Small intestine (tissue), 16 donors: ENCODE measurements at places on chromosomes 1 and 21. TPM values are rescaled to one million over a fixed set of nuclear protein-coding genes. Genes with fewer than 3 reads are reported as not detected.

DNA sequence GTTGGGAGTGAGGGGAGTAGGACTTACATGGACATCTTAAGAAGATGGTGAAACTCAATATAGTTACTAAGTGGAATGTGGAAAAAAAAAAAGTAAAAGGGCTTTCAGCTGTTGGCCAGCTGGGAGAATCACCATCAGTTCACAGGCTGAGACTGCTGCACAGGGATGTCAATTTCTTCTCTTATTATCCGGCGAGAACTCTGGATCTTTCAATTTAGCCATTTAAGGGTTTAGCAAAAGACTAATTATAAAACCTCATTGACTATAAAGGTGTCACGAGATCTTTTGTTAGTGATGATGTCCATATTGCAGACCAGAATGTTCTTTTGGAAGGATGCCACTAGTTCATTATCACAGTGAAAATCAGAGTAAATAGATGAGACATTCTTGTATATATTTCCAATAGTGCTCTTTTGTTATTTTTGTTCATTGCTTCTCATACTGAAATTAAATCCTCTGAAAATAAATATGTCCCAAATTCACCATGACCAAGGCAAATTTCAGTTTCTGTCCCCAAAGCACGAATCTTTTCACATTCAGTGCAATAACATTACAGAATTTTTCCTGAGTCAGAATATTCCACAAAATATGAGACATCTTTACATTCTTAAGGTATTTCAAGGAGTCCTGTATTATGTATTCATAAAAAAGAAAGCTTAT, 266.1 kb downstream of the DNM3 start:
- DNase-seq = no peak

DNA sequence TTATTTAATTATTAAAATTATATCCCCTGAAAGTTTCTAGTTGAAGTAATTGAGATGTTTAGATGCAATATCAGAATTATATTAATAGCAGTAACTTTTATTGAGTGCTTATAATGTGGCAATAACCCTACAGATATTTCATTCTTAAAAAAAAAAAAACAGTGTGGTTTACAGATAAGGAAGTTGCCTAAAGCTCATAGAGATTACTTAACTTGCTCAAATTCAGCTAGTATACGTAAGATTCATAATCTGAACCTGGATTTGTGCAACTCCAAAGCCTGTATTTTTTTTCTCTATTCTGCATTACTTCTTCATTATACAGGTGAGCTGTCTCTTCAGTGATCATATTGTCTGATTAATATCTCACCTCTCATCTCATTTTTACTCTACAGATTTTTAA, 156.0 kb upstream of the PTBP2 start:
- no peak for DNase-seq

GRCh38 chr1:190759807-190760206, 282.1 kb upstream of the BRINP3 start:
- DNase-seq = no peak

DNA sequence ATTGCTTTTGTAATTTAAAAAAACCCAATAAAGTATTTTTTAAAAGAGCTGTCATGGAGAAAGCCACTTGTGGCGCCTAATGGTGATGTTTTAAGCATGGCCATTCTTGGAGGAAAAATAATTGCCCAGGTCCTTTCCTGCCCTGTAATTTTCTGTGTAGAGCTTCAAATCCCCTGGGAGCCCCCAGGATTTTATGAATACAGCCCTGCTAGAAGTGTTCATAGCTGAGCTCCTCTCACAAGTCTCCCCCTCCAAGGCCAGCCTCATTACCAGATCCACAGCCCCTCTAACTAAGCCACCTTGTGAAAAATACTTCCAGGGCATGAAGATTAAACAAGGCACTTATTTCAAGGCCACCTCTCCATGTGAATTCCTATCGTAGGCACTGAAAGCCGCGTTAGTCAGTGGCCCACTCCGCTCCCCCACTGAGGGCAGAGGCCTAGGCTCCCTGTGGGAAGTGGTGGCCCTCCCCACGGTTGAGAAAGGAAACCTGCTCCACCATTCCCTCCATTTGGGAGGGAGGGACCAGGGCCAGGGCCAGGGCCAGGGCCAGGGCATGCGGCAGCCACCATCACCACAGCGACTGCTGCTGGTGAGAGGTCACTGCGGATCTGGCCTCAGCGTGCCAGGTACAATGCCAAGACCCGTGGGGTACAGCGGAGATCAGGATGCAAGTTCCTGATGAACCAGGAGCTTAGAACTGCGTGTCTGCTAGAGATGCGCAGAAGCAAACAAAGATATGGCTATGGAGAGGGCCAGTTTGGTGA, 83.1 kb downstream of the KCNN3 start:
- no peak for DNase-seq

DAB1 gene
- polyA plus RNA-seq = 3.0 TPM

HSPG2 gene
- 82.3 TPM for polyA plus RNA-seq

RAB7B gene
- polyA plus RNA-seq = 0.70 TPM

KRTAP7-1 gene
- polyA plus RNA-seq = not detected
